ENCODE measurements at places on chromosomes 5 and 9.
A peak's percentile ranks its signal among the peaks of the same experiment; 100 is the strongest.

DNA sequence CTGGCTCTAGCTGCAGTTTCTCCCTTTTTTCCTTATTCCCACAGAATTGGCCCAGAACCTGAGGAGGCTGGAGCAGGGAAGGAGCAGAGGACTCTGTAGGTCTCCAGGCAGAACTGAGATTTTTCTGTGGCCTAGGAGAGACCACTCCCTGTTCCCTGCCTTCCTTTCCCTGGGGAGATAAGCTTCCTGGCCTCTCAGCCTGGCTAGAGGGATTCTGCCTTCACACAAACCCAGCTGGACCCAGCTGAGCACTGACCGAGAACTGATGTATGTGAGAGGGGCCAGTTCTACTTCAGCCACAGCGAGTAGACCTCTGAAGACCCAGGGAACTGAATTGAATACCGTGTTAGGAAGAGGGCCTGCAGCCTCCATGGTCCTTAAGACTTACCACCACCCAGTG, 48.0 kb downstream of the RUSC2 start:
- ATAC-seq = no peak

GRCh38 chr5:54746346-54746745, 228.8 kb downstream of the SNX18 start:
- ATAC-seq = no peak

DNA sequence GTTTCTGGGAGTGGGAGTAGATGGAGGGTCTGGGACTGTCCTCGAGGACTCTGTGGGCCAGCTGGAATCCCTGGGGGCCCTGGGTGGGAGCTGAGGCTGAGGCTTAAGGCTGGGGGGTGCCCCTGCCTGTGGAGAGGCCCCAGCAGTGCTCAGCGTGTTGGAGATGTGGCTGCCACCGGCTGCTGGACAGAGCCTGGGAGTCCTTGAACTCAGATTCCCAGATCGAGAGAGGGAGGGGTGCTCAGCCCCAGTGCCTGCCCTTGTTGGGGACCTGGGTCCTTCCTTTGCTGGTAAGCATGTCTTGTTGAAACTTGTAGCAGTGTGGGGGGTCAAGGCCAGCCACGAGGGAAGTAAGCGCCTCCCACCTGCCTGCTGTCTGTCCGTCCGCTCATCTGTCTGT, 10.7 kb downstream of the RXRA start:
- ATAC-seq = no peak

DNA sequence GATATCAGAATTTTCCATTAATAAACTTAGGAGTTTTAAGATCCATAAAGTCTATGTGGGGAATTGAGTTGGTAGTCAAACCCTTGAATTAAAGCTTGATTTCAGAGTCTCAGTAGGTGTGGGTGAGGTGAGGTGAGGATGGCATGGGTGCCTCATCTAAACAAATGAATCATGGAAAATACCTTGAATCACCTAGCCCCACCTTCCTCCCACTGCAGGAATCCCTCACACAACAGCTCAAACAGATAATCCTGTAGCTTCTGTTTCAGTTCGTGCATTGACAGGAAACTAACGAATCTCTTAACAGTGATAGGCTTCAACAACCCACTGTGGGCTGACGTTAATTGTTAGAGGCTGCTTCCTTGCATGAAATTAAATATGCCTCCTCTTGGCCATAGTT, 185.0 kb downstream of the SREK1 start:
- no peak for ATAC-seq

- no peak for ATAC-seq
These were observed 314.8 kb downstream of the ARHGEF28 start for GRCh38 chr5:73940801-73941200.

- ATAC-seq = no peak
These were observed 40.6 kb downstream of the ARHGAP26 start for GRCh38 chr5:142810743-142811290.

- ATAC-seq = no peak
These were observed 176.7 kb upstream of the ZNF608 start for GRCh38 chr5:124923131-124923530.

- no peak for ATAC-seq
These were observed 72.1 kb upstream of the SEMA6A start for GRCh38 chr5:116646611-116647289.

GRCh38 chr9:124088476-124088837, 76.9 kb downstream of the LHX2 start:
- ATAC-seq = no peak

- no peak for ATAC-seq
These were observed 4.0 kb upstream of the TERT start for GRCh38 chr5:1298723-1299510.

- no peak for ATAC-seq
These were observed 453.3 kb downstream of the DIRAS2 start for GRCh38 chr9:90189306-90189705.

DNA sequence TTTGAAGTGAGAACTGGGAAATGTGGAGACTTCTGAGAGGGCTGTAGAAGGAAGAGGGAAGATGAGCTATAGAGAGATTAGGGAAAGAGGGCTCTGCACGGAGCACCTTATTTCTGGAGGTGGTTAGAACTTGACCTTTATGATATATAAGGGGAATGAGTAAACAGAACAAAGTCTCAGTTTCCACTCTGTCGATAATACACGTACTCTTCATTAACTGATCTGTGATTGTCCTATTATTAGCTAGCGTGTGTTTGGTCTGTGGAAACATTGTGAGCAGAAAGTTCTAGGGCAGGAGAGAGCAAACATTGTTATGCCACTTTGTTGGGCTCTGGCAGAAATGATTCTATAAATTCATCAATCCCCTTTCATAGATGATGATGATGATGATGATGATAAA, 118.5 kb downstream of the UGCG start:
- ATAC-seq = no peak

DNA sequence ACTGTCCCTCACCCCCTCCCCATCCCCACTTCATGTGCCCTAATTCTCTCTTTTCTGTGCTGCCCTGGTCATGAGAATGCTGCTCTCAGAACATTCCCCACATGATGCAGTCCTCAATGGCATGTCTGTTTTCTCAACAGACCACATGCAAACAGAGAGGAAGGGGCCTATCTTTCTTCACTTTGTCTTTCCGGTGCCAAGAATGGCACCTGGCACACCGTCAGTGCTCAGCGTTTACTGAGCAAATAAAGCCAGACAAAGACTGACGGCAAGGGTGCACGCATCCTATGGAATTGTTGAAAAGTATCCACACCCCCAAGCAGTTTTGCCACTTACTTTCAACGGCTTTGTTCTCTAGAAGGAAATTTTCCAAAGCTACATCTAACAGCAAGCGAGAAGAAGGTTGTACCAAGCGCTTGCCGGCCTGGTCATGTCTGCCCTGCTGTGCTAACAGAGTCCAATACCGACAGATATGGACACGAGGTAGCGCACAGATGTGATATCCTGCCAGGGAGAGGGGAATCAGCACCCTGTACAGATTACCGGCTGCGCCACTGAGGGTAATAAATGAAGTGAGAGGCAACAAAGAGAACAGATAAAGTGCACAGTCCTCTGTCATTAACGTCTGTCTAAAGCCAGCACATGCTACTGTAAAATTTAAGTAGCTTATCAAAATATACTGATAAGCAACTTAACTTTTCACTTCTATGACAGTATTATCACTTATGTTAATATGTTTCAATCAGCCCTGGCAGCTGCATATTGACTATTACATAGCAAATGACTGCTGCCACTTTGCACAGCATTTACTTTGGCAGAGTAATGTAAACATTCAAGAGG, 251.7 kb downstream of the DENND1A start:
- peak; percentile 18 for ATAC-seq

- ATAC-seq = peak; percentile 59
These were observed 298.0 kb upstream of the PAPPA start for GRCh38 chr9:115855458-115856133.

DNA sequence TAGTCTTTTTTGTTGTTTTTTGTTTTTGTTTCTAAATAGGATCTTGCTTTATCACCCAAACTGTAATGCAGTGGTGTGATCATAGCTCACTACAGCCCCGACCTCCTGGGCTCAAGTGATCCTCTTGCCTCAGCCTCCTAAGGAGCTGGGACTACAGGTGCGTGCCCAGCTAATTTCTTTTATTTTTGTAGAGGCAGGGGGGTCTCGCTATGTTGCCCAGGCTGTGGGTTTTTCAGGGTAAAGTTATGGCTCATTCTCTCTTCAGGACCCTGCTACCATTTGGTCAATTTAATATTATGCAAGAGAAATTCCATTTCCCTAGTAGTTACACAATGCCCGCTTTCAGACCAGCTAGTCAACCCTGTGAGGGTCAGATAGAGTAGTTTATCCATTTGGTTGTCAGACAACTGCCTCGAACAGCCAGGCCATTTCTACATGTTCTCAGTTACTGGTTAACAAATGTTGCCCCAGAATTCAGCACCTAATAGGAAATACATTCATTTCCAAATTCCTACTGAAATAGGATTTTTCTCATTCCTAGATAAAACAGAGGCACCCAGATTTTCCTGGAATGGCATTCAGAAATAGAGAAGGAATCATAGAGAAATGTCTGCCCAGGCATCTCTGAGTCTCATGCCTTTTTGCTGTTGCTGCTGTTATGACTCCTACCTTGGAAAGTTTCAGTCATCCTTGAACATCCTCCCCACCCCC, 6.4 kb upstream of the GLIS3 start:
- ATAC-seq = no peak

- ATAC-seq = no peak
These were observed 14.3 kb downstream of the PCAT7 start for GRCh38 chr9:94568972-94569712.

DNA sequence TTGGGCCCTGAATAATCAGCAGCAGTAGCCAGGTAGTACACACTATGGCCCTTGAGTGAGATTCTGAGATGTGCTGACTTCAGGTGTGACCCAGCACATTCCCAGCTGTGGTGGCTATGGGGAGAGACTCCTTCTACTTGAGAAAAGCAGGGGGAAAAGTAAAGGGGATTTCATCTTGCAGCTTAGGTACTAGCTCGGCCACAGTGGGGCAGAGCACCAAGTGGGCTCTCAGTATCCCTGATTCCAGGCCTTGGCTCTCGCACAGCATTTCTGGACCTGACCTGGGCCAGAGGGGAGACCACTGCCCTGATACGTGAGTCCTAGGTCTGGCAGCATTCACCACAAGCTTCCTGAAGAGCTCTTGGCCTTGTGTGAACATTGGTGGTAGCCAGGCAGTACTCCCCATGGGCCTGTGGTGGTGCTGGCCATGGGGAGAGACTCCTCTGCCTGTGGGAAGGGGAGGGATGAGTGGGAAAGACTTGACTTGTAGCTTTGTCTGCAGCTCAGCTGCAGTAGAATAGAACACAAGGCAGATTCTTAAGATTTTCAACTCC, 27.6 kb downstream of the PTGS1 start:
- no peak for ATAC-seq

DNA sequence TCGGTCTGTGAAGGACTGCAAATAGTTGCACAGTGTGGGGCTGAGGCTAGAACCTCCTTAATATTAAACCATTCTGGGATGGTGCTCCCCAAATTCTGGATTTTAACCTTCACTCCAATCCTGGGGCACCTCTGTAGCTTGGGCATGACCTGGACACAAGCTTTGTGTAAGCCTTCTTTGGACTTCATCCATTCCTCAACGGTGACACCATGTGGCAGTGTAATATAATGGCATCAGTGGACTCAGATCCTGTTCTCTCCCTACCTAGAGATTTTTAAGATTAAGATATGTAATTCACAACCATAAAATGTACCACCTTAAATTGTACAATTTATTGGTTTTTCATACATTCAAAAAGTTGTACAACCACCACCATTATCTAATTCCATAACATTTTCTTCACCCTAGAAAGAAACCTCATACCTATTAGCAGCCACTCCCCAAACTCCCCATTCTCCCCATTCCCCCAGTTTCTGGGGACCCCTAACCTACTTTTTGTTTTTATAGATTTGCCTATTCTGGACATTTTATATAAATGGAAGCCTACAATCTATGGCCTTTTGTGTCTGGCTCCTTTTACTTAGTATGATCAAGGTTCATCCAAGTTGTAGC, 4.8 kb upstream of the PLGRKT start:
- ATAC-seq = peak; percentile 33

DNA sequence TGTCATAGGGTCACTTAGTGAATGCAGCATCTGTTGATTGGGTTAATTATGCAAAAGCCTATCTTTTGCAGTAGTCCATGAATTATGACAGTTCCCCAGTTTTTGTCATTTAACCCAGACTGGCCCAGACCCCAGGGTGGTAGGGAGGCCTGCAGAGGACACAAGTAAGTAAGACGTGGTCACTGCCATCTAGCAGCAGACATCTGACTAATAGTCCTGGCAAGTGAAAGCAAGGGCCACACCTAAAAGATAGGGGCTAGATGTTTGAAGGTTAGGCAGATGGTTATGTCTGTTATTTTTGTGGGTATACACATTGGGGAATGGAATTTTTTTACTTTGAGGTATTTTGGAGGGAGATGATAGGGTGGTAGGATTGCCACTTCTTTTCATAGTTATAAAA, 48.0 kb downstream of the RAB14 start:
- ATAC-seq = no peak

DNA sequence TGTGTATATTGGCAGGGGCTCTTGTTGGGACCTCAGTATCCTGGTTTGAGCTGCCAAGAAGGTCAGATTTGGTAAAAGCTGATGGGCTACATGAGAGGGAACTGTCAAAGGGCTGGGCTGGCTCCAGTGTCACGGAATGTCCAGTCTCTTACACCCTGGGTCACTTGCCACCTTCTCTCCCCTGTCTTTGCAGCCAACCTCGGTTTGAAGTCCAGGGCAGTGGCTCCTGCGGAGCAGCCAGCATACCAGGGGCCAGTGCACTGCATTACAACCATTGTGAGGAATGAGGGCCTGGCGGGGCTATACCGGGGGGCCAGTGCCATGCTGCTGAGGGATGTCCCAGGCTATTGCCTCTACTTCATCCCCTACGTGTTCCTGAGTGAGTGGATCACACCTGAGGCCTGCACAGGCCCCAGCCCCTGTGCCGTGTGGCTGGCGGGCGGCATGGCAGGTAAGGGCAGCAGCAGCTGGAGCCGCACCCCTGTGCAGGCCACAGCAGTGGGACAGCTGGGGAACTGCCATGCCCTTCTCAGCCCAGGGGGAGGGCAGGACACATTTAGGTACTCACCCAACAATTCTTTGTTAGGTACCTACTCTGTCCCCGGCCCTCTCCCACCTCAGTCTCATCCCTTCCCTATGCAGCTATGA, 24.2 kb downstream of the IL9 start:
- no peak for ATAC-seq

DNA sequence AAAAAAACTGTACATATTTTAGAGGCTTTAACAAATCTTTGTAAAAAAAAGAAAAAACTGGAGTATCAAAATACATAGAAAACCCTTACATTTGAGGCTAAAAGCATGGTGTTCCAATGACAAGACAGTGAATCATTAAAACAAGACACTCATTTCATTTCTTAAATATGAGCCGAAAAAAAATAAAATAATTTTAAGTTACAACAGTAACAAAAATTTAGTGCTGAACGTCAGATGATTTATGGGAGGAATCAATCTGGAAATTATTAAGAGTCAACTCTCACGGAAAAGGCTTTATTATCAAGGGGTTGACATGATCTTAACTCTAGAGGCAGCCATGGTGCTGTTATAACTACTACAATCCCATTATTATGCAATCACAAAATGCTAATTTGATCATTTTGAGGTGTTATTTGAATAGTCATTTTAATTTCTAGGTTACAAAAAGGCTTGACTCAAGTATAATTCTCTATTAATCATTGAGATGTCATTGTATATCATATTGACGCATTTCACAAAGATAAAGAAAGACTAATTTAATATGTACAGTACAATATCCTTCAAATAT, 51.9 kb downstream of the MAPKAP1 start:
- peak; percentile 26 for ATAC-seq

- no peak for ATAC-seq
These were observed 3.8 kb downstream of the IFNA1 start for GRCh38 chr9:21443849-21444625.

GRCh38 chr9:9846557-9846956, 766.2 kb downstream of the PTPRD start:
- no peak for ATAC-seq
